ENCODE measurements at places on chromosomes 2 and 18. TPM values are rescaled to one million over a fixed set of nuclear protein-coding genes. Genes with fewer than 3 reads are reported as not detected.

ARL6IP6 gene
- total RNA-seq: 13.5 TPM

SLC11A1 gene
- 0.29 TPM for total RNA-seq

CIB4 gene
- not detected for total RNA-seq

CCDC142 gene
- total RNA-seq: 11.7 TPM

SLC4A1AP gene
- 23.4 TPM for total RNA-seq

CERKL gene
- total RNA-seq: not detected

LYPD1 gene
- total RNA-seq: not detected

IL1B gene
- total RNA-seq: 0.18 TPM

DTNA gene
- total RNA-seq: 9.0 TPM

CYP27A1 gene
- total RNA-seq: 20.4 TPM

NOSTRIN gene
- total RNA-seq: 0.18 TPM

ITM2C gene
- 72.5 TPM for total RNA-seq

CPLX4 gene
- total RNA-seq: not detected

ANKRD62 gene
- not detected for total RNA-seq

SATB2 gene
- 1.2 TPM for total RNA-seq

INHA gene
- total RNA-seq: not detected

STON1 gene
- total RNA-seq: 19.7 TPM

HOXD3 gene
- total RNA-seq: 1.7 TPM

PIEZO2 gene
- total RNA-seq: not detected

ALPI gene
- not detected for total RNA-seq

KCNF1 gene
- not detected for total RNA-seq

EFHD1 gene
- not detected for total RNA-seq

PRPF40A gene
- 100 TPM for total RNA-seq

PDE6D gene
- total RNA-seq: 27.7 TPM

MRPL44 gene
- 47.3 TPM for total RNA-seq

LONRF2 gene
- total RNA-seq: 0.53 TPM

GREB1L gene
- 1.2 TPM for total RNA-seq

IL1R2 gene
- total RNA-seq: 0.53 TPM

SCYGR4 gene
- total RNA-seq: not detected

HOXD12 gene
- not detected for total RNA-seq

SULT1C4 gene
- total RNA-seq: 0.53 TPM

RUFY4 gene
- not detected for total RNA-seq

SLC40A1 gene
- 2.0 TPM for total RNA-seq

RFX8 gene
- total RNA-seq: 1.8 TPM

STARD6 gene
- total RNA-seq: 0.35 TPM

FSHR gene
- total RNA-seq: not detected

SIX3 gene
- total RNA-seq: not detected

ZNF385B gene
- not detected for total RNA-seq

IL37 gene
- total RNA-seq: not detected

TEX44 gene
- not detected for total RNA-seq

EML6 gene
- 0.35 TPM for total RNA-seq

TEKT4 gene
- not detected for total RNA-seq

GPD2 gene
- total RNA-seq: 57.1 TPM

MYO3B gene
- not detected for total RNA-seq

GALNT5 gene
- total RNA-seq: 4.3 TPM

AKAIN1 gene
- not detected for total RNA-seq

INPP5D gene
- 0.29 TPM for total RNA-seq

HAAO gene
- total RNA-seq: not detected

NPHP1 gene
- 6.7 TPM for total RNA-seq

CD8A gene
- not detected for total RNA-seq

UNC80 gene
- not detected for total RNA-seq

HJURP gene
- total RNA-seq: 23.1 TPM

LINC00305 gene
- not detected for total RNA-seq

IL1RN gene
- not detected for total RNA-seq

Measured in myometrial cell (primary cell).